Activated B cell treated with CpG ODN at 0.5 μM for 24 hours (primary cell): ENCODE measurements at places on chromosomes 11 and 22. TPM values are rescaled to one million over a fixed set of nuclear protein-coding genes. Genes with fewer than 3 reads are reported as not detected.

Gene SYCE3
- total RNA-seq = not detected in 2 replicates

GRCh38 chr11:80733790-80734189, 1293.0 kb upstream of the TENM4 start:
- DNase-seq = no peak
- H3K27ac ChIP-seq = no peak overlapping the region
- H3K4me3 ChIP-seq = no peak overlapping the region
- no peaks in the 10 kb centered on the region for H3K36me3 ChIP-seq

Gene ROM1
- total RNA-seq = 0.89 and 2.6 TPM in 2 replicates

DNA sequence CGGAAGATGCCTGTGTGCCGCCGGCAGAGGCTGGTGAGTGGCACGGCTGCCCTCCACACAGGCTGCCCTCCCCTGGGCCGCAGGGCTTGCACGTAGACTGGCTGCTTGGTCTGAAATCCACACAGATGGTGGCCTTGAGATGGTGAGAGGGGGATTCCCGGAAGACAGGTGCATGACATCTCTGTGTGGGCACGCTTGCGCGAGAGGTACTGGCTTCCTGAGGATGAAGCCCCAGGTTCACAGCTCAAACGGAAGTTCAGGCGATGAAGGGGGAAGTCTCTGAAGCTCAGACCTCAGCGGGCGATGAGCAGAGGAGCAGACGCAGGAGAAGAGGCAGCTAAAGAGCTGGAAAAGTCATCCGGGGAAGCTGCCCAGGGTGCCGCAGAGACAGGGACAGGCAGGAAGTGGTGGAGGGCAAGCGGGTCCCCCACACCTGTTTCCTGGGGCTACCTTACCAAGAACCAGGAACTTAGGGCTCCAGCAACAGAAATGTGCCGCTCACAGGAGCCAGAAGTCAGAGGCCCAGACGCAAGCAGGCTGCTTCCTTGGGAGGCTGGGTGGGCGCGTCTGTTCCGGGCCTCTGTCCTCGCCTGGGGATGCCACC, 7.2 kb downstream of the CRELD2 start:
- H3K4me1 ChIP-seq = peaks cover 58% of the 10 kb centered on the region
- H3K27me3 ChIP-seq = no peaks in the 10 kb centered on the region
- DNase-seq = peak; percentile 75
- H3K27ac ChIP-seq = peak overlapping the region; percentile 98
- peak overlapping the region; percentile 81 for H3K4me3 ChIP-seq

- H3K36me3 ChIP-seq = no peaks in the 10 kb centered on the region
- H3K27me3 ChIP-seq = no peaks in the 10 kb centered on the region
- no peak for DNase-seq
- peaks cover 15% of the 10 kb centered on the region for H3K4me1 ChIP-seq
- no peak overlapping the region for H3K27ac ChIP-seq
Measured at GRCh38 chr11:44976576-44976975, 25.9 kb upstream of the TP53I11 start.
